ENCODE measurements at places on chromosomes 3 and 15.
A peak's percentile ranks its signal among the peaks of the same experiment; 100 is the strongest.

GRCh38 chr3:59321881-59322540 is 272.2 kb upstream of the CFAP20DC start:
- DNase-seq = no peak

DNA sequence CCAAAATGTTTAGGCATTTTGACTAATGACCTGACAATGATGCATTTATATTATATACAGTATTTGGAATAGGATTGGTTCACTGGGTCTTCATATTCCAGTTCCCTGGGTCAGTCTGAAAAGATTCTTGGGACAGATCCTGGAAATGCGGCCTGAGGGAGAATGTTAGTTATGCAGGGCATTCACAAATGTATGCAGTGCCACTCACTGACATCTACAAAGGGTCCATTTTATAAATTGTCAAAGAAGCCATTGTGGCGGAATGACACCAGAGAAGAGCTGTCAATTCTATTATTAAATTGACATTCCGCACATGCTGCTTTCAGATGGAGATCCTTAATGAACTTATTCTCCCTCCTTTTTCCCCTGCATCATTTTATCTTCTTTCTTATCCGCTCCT is 176.6 kb downstream of the VGLL3 start:
- no peak for DNase-seq

DNA sequence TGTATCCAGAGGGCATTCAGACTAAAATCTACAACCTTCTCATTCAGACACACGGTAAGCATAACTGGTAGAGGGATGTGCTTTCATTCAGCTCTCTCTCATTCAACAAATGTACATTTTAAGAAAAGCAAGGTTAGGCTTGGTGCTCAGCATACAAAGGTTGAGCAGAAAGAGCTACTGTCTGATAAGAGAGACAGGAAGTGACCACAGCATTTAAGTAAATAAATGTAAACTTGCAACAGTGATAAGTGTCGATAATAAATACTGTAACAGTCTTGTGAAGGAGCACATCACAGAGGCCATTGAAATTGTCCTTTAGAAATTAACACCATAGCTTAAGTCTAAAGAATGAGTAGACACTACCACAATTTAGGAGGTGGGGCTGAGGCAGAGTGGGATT is 3.4 kb downstream of the CD96 start:
- no peak for DNase-seq

DNA sequence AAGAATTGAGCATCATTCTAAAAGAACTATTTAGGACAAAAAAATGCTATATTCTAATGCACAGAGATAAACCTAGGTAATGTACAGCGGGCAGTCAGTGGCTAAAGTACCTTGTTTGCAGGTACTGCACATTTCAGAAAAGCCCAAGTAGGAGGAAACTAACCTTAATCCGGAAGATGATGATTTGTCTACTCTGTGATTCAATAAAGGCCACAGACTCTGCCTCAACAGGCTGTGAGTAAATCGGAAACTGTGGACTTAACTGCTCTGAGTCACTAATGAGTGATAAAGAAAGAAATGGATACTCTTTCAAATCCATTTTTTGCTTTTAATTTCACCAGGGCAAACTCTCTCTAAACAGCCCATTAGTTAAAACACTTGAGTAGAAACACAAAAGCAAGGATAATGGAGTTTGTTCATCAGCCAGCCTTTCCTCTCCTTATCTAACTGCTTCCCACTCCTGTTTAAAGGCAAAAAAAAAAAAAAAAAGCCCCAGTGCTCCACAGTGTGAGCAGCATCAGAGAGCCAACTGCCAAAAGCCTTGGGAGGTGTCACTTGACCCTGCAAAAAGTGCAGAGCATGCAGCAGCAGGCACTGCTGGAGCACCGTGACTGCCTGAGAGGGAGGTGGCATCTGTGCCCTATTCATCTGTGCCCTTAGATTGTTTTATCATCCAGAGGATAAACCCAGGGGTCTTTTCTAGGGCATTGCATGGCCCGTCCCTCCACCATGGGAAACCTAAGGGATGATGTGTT is 187.7 kb downstream of the SATB1 start:
- DNase-seq = no peak

DNA sequence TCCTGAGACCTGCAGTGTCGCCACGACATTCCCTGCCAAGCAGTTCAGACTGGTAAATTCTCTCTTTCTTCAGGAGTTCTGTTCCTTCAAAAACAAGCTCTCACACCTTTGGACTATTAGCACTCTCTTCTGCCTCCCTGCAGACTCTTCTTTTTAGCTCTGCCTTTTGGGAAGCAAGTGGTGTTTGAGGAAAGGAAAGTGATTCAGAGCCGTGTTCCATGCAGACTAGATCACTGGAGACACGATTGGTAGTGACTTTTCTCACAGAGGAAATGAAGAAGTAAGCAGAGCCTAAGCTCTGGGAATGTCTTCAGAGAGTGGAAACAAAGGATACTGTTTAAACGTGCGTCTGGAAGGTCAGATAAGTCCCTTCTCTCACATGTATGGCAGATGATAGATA is 270.6 kb upstream of the TPRG1 start:
- DNase-seq = no peak

GRCh38 chr15:77276096-77276495 is 143.8 kb downstream of the PEAK1 start:
- DNase-seq = no peak

- no peak for DNase-seq
Measured at GRCh38 chr15:39785841-39786240, 3.2 kb upstream of the FSIP1 start.

GRCh38 chr15:58423831-58424608 is 7.8 kb upstream of the LIPC start:
- DNase-seq = no peak

GRCh38 chr3:21954709-21955108 is 203.7 kb upstream of the ZNF385D start:
- DNase-seq = no peak

GRCh38 chr15:47095833-47096232 is 621.5 kb upstream of the SEMA6D start:
- no peak for DNase-seq

GRCh38 chr3:53707222-53707621 is 139.0 kb downstream of the CHDH start:
- no peak for DNase-seq

DNA sequence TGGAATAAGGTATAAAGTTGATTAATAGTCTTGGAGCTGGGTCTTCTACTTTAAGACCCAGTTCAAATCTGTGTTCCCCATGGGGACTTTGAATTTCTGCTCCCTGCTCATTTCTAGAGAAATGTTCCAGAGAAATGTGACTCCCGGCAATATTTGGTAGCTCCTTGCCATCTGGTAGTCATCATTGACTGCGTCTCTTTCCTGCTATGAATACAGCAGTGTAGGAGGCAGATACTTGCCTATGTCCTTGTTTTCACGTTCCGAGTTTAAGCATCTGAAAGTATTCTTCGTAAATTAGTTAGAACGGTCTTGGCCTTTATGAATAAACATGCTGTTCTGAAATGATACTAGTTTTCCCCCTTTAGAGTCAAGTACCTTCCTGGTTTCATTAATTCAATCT is 352.9 kb downstream of the PTPRG start:
- DNase-seq = no peak

DNA sequence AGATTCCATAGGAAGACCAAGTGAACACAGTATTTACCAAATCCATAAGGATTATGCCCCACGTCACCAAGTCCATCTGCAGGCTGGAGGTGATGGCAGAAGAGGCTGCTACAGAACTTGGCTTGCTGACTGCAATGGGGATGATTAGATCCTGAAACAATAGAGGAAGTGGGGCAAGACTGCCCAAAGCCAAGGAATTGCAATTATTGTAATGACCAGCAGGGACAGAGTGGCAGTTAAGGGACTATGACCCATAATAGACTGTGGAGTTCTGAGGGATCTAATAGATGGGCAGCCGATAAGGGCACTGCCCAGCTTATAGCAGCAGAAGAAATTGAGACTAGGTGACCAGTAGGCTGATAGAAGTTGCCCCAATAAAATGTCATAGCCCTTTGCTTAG is 108.4 kb downstream of the MINAR1 start:
- DNase-seq = no peak

- DNase-seq = peak; percentile 28
Measured at GRCh38 chr3:34106879-34107278, 308.4 kb downstream of the PDCD6IP start.

GRCh38 chr3:117692416-117692995 is 982.9 kb downstream of the TUSC7 start:
- no peak for DNase-seq

- no peak for DNase-seq
Measured at GRCh38 chr3:69819282-69819681, 80.0 kb downstream of the MITF start.

- no peak for DNase-seq
Measured at GRCh38 chr15:50256188-50257041, 9.1 kb downstream of the HDC start.

DNA sequence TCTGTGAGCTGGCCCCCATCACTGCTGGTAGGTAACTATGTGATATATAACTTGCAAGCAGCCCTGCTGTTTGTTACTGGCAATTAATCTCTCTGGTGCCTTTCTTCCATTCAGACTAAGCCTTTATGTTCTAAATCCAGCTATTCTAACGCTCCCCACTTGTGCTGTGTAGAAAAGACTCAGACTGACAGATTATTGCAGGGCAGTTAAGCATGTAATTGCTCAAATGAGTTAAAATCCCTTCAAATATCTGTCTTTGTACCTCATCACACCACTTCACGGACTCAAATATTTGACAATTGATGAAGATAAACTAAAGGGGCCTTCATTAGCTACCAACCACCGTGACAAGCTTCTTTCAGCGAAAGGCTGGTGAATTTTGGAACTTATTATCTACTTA is 416.2 kb downstream of the NR2F2 start:
- DNase-seq = no peak

- no peak for DNase-seq
Measured at GRCh38 chr3:134057654-134058110, 28.0 kb upstream of the SLCO2A1 start.

DNA sequence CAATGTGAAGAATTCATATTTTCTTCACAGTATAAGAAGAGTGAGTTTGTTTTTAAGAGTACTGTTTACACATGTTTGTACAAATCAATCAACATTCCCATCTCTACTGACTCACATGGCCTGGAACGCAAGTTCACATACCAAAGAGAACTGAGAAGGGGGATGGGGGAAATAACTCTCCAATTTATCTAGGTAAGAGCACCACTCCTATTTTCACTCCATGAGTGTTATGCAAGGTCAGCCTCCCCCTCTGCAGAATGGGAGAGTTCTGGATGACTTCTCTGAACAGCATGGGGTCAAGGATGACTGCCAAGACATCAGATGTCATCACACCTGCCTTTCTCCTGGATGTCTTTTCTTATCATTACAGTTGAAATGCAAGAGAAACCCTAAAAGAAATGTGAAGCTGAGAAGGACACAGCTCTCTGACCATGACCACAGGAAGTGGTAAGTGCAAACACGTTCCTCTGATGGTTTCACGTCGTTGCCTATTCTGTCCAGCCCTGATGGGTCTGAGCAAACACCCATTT is 95.2 kb downstream of the SEMA6D start:
- DNase-seq = no peak

DNA sequence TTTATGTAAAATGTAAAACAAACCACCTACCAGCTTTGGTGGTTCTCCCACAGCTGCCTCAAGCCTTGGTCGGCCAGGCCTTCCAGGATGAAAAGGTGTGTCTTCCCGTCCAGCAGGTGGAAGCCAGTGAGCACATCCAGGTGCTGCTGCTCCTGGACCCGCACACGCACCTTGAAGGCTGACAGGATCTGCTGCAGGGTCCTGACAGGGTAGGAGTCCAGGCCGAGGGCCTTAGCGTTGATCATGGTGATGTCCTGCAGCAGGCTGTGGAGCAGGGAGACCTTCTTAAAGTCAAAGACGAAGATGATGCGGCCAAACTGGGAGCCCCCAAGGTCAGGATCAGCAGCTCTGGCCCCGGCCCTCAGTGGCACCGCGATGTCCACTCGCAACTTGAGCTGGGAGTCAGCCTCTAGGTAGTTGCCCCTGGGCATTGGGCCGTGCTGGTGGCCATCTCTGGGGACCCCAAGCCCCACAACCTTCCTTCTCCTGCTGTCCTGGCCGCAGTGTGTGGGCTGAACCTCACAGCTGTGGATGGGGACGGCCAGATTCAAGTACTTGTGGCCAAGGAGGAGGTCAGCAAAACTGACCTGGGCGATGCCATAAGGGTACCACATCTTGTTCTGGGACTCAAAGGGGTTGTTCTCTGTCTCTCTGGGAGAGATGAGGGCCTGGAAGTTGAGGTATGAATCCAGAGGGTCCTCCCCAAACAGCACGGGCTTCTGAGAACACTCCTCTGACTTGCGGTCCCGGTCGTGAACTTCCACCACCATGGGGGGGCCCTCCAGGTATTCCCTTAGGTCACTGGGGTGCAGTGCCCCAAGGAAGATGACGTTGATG is 48.6 kb downstream of the CFAP92 start:
- DNase-seq = no peak

- no peak for DNase-seq
Measured at GRCh38 chr3:50662408-50662807, 12.3 kb upstream of the DOCK3 start.

- DNase-seq = no peak
Measured at GRCh38 chr15:87349181-87349580, 907.4 kb downstream of the NTRK3 start.

GRCh38 chr3:89847955-89848354 is 740.5 kb downstream of the EPHA3 start:
- DNase-seq = no peak

DNA sequence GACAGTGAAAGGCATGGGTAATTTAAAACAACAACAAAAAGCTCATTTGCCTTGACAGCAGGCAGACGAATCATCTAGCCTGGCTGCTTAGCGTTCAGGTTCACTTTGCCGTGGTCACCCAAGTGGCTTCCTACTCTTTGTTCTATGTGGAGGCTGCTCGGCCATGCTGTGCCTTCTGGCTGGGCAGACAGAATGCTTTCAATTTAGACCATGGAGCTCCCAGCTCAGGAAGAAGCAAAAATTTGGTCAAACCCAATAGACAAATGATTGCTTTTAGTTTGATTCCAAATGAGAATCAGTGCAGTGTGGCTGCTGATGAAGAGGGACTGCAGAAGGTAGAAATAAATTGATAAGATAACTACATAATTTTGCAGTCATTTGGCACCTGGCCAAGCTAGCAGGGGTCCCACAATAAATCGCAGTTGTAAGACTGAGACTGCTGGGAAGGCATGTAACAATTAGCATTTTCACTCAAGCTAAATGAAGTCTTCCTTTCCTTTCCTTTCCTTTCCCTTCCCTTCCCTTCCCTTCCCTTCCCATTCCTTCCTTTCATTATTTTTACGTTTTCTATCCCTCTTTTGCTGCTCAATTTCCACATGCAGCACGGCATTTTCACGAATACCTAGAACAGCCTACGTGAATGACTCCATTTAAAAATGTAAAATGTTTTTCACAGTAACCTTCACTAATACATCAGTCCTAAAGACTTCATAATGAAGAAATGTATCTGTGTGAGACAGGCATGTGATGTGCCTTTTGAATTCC is 360.4 kb upstream of the TGFBR2 start:
- DNase-seq = no peak
